ENCODE measurements at places on chromosomes 2 and 18.

- DNase-seq = no peak
These were observed 235.9 kb downstream of the TFCP2L1 start for GRCh38 chr2:121049131-121049530.

DNA sequence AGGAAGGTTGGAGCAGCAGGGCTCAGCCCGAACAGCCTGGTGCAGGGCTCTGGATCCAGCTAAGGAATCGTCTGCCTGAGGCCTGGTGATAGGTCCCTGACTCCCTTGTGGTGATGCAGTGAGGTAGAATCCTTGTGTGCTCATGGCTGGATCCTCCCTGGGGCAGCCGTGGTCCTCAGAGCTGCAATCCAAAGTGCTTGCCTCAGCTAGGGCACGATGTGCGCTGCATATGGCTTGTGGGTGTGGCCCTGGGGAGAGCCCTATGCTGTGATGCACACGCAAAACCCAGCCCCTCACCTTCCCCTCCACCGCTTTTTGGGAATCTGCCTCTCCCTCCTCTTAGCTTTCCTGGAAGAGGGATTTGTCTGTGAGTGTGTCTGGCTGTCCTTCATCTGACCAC, 142.2 kb downstream of the DYSF start:
- DNase-seq = no peak

GRCh38 chr18:37575646-37576045, 10.0 kb upstream of the CELF4 start:
- DNase-seq = no peak

GRCh38 chr2:49111456-49111855, 42.9 kb downstream of the FSHR start:
- no peak for DNase-seq

GRCh38 chr2:33383855-33384598, 92.4 kb upstream of the RASGRP3 start:
- no peak for DNase-seq

GRCh38 chr18:37420315-37420880, 145.2 kb downstream of the CELF4 start:
- no peak for DNase-seq

GRCh38 chr2:213107728-213108127, 43.7 kb downstream of the IKZF2 start:
- DNase-seq = no peak

DNA sequence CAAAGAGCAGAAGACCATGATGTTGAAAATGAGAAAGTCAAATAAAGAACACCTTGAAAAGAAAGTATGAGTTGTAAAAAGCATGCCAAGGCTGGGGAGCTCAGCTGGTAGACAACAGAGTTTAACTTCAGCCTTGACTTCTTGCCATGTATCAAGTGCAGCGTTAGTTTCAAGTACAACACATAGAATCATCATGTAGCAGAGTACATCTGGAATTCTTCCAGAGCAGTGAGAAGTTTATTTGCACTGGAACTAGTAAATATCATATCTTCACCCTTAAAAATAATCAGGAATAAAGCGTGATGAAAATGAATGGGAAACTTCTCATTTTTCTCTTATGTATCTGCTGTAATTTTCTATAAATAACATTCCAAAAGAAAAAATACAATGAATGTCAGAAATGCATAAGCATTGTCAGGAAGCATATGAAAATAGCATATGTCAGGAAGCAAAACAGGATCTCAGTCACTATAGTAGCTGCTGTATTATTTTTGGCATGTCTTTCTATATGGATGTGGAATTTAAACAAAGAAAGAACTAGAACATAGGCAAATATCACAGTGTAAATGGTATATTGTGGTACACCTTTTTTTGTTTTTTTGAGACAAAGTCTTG, 10.1 kb upstream of the SULT1C4 start:
- no peak for DNase-seq

GRCh38 chr2:96146153-96146880, 1.1 kb upstream of the DUSP2 start:
- peak; percentile 99 for DNase-seq

- no peak for DNase-seq
These were observed 8.0 kb downstream of the SIX3 start for GRCh38 chr2:44949329-44950151.

- DNase-seq = peak; percentile 42
These were observed 336 bp downstream of the THNSL2 start for GRCh38 chr2:88170472-88170892.

GRCh38 chr2:208978946-208979345, 444.9 kb upstream of the MAP2 start:
- DNase-seq = no peak

- no peak for DNase-seq
These were observed 198.6 kb upstream of the EPAS1 start for GRCh38 chr2:46098621-46099062.

GRCh38 chr2:68943581-68944568, 8.8 kb downstream of the GKN2 start:
- DNase-seq = peak; percentile 53

DNA sequence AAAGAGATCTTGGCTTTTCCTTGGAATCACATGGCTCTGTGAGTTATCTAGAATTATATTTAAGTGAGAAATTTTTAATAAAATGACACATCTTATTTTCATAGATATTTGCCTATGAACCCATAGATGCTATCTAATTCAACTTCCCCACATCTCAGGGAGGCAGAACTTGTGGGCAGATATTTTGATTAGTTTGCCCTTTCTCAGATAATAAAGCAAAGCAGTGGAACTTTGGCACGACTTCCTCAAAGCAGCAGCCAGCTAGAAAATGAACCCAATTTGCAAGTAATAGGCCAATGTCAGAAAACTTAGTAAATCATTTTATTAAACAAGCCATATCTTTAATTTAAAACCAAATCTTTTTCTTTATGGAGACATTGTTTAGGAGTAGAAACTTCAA, 32.7 kb downstream of the RAB27B start:
- DNase-seq = no peak

GRCh38 chr18:78981394-78981831, 1.8 kb downstream of the SALL3 start:
- no peak for DNase-seq

GRCh38 chr2:126635281-126635680, 20.7 kb upstream of the GYPC start:
- no peak for DNase-seq

DNA sequence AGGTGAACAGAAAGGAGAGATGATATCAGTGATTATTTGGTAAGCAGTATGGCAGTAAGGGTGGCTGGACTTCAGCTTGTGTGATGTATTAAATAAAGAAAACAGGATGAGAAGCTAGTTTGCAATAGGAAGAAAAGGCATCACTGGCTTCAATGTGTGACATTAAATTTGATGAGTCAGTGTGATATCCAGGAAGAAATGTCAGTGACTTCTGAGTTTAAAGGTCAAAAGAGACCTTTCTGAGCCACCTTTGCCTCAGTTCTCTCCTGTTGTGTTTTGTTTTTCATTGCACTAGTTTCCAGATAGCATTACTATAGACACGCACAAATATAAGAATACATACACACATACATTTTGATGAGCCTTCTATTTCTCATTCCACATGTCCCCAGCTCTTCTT, 105.6 kb downstream of the PIGN start:
- no peak for DNase-seq

- DNase-seq = no peak
These were observed 24.3 kb downstream of the BOK start for GRCh38 chr2:241582806-241583205.

DNA sequence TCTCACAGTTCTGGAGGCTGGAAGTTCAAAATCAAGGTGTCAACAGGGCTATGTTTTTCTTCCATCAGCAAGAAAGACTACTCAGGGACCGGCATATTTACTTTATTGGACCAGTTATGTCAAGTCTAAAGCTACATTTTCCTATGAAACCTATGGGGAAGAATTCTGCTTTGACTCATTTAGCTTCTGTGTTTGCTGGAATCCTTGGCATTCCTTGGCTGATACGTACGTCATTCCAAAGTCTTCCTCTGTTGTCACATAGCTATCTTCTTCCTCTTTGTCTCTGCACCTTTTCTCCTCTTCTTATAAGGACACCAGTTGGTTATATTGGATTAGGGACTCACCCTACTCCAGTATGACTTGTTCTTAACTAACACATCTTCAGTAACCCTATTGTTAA, 137.4 kb upstream of the FBXO11 start:
- no peak for DNase-seq

DNA sequence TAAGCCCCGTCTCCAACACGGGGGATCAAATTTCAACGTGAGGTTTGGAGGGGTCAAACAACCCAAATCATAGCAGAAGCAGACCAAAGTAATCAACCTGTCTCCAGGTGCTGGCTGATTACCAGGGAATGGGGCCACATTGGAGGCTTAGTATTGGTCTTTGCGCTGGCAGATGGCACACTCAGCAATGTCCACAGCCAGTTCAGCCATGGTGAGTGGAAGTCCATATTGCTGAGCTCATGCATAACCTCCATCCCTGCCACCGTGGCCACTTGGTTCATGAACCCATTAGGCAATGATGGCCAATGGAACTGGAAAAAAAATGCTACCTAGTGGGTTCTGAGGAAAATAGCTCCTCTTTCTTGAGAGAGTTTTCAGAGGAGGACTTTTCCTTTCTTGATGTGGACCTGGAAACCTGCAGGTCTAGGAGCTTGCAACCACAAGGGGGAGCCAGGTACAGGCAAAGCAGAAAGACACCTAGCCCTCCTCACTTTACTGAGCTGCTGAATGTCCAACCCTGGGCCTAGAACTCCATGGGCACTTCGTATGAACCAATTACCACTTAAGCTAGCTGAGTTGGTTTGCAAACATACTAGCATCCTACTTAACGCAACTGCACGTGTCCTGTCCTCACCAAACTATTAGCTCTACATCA, 128.0 kb upstream of the GYPC start:
- peak; percentile 37 for DNase-seq

DNA sequence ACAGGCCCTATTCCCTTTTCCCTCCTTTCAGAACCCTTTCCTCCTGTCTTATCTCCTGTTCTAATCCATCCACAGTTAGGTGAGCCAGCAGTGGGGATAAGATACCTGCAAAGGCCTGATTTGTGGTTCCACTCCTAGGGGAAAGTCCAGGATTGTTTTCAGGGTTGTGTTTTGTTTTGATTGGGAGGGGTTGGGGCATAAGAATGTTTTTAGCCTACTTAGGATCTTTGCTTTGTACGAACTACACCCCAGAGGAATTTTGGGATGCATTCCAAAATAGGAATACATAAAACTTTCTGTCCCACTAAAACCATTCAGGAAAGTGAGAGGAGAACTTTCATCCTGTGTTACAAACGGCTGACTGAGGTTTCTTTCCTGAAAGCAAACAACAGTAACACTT, 150.8 kb upstream of the PGAP1 start:
- DNase-seq = no peak

DNA sequence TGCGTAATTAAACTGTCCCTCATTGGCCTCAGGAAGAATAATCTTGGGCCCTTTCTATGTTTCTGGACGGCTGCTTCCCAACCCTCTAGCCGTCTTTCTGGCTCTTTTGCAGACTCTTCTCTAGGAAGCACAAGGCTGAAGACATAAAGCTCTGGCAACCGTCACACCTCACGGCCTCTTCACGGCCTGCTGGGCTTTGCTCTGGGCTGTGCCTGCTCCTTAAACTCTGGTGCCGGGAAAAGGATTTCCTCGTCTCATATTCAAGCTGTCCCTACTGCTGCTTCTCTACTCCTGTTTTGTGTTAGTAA, 36.0 kb upstream of the WIPF1 start:
- peak; percentile 7 for DNase-seq

DNA sequence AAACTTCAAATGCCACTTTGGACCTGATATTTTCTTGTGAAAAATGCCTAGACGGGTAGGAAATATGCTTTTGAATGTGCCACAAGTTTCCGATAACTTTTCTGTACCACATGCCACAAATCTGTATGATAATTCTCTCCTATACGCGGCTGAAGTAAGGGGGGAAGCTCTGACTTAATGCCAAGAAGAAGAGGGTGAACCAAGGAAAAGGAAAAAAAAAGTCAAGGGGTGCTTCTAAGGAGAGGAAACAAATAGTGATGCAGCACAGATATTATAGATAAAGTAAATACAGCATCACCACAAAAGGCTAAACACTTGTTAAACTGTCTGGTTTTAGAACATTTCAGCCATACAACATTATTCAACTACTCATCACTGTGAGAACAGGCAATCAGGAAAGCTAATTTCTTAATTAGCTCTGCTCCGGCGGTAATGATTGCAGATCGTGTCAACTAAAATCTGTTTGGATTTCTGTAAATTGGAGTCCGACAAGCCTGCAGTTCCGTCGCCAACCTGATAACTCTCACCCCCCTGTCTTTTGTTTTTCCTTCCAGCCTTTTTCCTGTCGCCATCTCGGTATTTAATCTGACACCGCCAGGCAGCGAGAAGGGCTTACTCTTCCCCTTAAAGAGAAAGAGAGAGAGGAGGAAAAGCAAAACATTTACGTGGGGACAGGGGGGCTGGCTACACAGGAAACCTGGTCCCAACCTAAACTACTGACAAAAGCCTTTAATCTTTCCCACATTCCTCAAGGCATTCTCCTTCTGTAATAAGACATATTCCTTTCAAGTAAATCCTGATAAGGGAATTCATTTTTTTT, 67.5 kb downstream of the ZEB2 start:
- no peak for DNase-seq

DNA sequence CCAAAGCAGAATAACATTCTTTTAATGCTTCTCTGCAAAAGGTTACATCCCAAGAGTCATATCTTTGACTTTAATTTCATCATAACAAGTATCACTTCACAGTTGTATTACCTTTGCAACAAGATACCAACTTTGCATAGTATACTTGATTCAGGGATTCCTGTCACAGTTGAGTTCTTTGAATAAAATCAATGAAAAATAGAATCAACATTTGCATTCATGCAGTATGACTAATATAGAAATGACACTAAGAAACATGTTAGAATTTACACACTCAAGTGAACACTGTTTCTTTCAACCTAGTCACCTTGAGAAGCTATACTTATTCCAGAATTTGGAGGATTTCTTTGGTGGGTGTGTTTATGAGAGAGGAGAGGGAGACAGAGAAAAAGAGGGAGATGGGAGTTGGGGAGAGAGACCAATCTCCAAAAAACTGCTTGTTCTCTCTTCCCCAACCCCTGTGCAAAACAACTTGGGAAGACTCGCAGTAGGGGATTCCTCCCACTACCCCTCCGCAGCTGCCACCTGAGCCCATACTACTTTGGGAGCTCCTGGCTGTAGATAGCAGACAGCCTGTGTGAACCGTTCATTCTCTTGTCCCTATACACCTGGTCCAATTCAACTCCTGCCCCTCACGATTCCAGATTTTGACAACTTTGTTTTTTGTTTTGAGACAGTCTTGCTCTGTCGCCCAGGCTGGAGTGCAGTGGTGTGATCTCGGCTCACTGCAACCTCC, 57.7 kb downstream of the PELI1 start:
- DNase-seq = no peak

Measured in CD14-positive monocyte (primary cell).